Keratinocyte (primary cell): ENCODE measurements at places on chromosomes 4 and X. TPM values are rescaled to one million over a fixed set of nuclear protein-coding genes. Genes with fewer than 3 reads are reported as not detected.

DNA sequence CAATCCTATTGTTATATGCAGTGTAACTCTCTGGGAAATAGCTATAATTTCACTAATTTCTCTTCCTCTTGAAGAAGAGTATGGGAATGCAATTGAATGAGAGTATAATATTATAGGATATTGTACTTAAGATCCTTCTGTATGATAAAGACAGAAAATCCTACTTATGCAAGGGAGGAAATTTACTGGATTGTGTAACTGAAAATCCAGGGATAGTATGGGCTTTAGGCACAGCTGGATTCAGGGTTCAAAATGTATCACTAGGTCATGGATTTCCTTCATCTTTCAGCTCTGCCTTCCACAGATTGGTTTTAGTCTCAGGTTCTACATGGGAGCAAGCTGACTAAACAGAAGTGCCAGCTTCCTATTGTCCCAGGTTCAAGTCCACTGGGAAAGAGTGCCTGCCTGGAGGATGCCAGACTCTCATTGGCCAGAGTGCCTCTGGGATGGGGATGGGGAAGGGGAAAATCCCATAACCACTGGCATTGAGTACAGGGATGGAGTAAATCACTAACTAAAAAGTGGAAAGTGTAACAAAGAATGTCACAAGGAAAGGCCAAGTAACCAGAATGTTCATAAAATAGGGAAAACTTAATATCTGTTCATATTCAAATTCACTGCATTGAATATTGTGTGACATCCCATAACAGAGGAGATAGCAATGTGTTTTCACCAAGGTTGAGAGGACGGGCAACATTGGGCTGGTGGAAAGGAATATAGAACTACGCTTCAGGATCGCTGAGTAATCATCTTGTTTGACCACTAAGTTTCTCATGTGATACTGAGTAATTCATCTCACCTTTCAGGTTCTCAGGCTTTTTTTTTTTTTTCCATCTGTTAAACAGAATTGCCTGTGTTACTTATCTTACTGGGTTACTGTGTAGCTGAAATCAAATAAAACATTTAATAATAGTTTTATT lies 75.7 kb downstream of the ANXA3 start:
- no peak for DNase-seq

DNA sequence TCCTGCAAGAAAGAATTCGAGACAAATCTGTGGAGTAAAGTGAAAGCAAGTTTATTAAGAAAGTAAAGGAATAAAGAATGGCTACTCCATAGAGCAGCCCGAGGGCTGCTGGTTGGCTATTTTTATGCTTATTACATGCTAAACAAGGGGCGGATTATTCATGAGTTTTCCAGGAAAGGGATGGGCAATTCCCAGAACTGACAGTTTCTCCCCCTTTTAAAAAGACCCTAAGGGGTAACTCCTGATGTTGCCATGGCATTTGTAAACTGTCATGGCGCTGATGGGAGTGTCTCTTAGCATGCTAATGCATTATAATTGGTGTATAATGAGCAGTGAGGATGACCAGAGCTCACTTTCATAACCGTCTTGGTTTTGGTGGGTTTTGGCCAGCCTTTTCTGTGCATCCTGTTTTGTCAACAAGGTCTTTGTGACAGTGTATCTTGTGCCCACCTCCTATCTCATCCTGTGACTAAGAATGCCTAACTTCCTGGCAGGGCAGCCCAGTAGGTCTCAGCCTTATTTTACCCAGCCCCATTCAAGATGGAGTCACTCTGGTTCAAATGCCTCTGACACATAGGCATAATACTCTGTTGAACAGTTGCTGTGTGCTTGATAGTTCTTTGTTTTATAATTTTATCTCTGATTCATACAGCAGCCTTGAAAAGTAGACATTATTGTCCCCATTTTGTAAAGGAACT lies 25.8 kb downstream of the GAB1 start:
- no peak for DNase-seq

DNA sequence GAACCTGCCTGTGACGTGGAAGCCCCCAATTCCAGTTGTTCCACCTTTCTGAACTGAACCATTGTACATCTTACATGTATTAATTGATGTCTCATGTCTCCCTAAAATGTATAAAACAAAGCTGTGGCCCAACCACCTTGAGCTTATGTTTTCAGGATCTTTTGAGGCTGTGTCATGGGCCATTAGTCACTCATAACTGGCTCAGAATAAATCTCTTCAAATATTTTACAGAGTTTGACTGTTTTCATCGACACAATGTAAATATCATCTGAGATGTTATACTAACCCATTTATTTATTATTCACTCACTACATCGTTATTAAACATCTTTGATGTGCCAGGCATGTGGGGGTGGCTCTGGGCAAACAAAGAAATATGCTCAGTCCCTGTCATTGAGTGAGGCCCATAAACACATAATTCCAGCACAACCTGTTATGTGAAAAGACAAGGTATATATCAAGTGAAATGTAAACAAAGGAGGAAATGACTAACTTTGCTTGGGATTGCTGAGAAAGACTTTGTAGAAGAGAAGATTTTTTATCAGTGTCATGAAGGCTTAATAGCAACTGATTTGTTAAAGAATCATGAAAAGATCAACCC lies 34.5 kb upstream of the PPM1K start:
- DNase-seq: no peak

DNA sequence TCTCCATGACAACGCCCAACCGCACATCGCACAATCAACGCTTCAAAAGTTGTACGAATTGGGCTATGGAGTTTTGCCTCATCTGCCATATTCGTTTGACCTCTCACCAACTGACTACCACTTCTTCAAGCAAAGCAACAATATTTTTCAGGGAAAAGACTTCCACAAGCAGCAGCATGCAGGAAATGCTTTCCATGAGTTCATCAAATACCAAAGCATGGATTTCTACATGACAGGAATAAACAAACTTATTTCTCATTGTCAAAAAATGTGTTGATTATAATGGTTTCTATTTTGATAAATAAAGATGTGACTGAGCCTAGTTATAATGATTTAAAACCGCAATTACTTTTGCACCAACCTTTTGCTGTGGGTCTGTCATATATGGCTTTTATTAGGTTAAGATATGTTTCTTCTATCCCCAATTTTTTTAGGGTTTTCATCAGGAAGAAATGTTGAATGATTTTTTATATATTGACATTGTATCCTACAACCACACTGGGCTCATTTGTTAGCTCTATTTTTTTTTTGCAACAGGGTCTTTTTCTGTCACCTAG lies 138.4 kb downstream of the PWWP3B start:
- no peak for DNase-seq

- no peak for DNase-seq
Measured at GRCh38 chrX:154516656-154517100, 646 bp upstream of the FAM3A start.

DNA sequence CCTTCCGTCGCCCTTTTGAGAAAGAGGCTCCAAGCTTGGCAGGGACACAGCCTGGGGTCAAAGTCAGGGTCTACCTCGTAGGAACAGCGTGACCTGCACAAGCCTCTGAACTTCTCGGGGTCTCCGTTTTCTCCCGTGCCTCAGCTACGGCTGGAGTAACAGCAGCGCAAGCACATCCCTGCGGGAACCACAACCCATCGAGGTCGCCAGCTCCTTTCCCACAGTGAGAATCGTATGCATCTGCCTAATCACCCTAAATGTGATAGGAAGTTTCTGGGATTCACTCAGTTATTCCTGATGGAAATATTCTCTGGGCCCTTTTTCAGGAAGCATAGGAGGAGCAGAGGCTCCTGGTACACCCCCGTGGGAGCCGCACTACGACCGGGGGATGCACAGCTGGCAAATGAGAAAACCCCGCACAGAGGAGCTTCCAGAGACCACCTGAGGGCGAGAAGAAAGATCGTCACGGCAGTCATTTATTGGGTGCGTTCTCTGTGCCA lies 24.7 kb downstream of the PPP2R2C start:
- no peak for DNase-seq

- DNase-seq: no peak
Measured at GRCh38 chr4:158122501-158122900, 50.3 kb downstream of the GASK1B start.

GRCh38 chr4:182206916-182207315 lies 36.3 kb upstream of the TENM3 start:
- DNase-seq: no peak

NHSL2 gene
- polyA plus RNA-seq: 0.03 to 0.04 TPM (median 0.04 TPM) in 3 replicates

ASB12 gene
- polyA plus RNA-seq: 0.09 TPM in 1 of 3 replicates, not detected in the others

MMRN1 gene
- not detected in 3 replicates for polyA plus RNA-seq

NDST4 gene
- polyA plus RNA-seq: not detected in 3 replicates

COX18 gene
- polyA plus RNA-seq: 9.5 to 14.4 TPM (median 11.4 TPM) in 3 replicates

FABP2 gene
- polyA plus RNA-seq: not detected in 3 replicates

GJB1 gene
- not detected in 3 replicates for polyA plus RNA-seq
